ENCODE measurements at places on chromosomes 2 and 18.

GRCh38 chr2:34291076-34291475, 692.0 kb upstream of the FAM98A start:
- no peak for DNase-seq

- DNase-seq: no peak
These were observed 132.2 kb downstream of the TNS1 start for GRCh38 chr2:217870528-217871011.

GRCh38 chr18:62957885-62958472, 242.6 kb downstream of the PHLPP1 start:
- peak; percentile 32 for DNase-seq

DNA sequence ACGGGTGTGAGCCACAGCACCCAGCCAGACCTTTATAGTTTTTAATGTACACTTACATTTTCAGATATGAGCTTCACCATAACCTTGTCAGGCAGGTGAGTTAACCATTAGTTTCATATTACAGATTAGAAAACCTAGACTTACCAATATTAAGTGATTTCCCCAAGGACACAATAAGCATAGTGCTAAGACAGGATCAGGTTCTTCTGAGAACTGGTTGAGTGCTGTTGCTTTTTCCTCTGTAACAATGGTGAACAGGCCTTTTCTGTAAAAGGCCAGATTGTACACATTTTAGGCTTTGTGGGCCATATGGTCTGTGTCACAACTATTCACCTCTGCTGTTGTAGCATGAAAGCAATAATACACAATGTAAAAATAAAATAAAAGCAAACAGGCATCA, 332.0 kb downstream of the PIK3C3 start:
- DNase-seq: no peak

DNA sequence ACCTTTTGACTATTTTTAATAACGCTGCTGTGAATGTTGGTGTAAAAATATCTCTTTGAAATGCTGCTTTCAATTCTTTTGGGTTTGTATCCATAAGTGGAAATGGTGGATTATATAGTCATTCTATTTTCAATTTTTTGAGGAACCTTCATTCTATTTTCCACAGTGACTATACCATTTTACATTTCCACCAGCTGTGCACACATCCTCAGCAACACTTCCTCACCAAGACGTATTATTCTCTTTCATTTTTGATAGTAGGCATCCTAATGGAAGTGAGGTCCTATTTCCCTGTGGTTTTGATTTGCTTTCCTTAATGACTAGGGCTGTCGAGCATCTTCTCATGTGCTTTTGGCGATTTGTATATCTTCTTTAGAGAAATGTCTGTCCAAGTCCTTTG, 14.8 kb downstream of the CASP10 start:
- DNase-seq: no peak

All from CD4-positive, alpha-beta T cell treated with Interleukin-15 for 4 hours (primary cell).